ENCODE measurements at places on chromosomes 4 and X.

- DNase-seq = peak; percentile 97
Measured at GRCh38 chr4:168868044-168868781, 141.8 kb downstream of the CBR4 start.

GRCh38 chr4:152417673-152418072 is 118.2 kb downstream of the FBXW7 start:
- DNase-seq = no peak

GRCh38 chr4:123110685-123111084 is 188.3 kb upstream of the NUDT6 start:
- peak; percentile 15 for DNase-seq

GRCh38 chr4:89218587-89218986 is 89.0 kb downstream of the GPRIN3 start:
- no peak for DNase-seq

- no peak for DNase-seq
Measured at GRCh38 chr4:169263791-169264392, 6.9 kb downstream of the SH3RF1 start.

- no peak for DNase-seq
Measured at GRCh38 chr4:63937961-63938360, 471.3 kb downstream of the TECRL start.

GRCh38 chr4:89438102-89438831 is 130.7 kb upstream of the GPRIN3 start:
- DNase-seq = peak; percentile 28

DNA sequence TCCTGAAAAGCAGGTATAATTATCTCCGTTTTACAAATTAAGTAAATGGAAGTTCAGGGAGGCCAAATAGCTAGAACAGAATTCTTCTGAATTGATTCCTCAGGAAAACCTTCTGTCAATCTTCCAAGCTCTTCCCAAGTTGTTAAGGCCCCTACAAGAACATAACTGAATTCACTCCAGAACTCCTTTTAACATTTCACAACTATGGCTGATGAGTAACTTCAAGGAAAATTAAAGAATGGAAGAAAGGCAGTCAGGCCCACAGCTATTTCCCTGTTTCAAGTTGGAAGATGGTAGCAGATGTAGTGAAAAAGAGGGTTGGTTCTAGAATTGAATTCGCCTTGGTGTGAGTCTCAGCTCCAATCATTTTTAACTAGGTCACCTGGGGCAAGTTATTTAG is 15.9 kb downstream of the SETD7 start:
- DNase-seq = no peak

All from fibroblast of skin of right quadriceps (primary cell).